NCI-H460 (cell line): ENCODE measurements at places on chromosomes 5 and 9.

GRCh38 chr5:13831351-13831750, 113.1 kb downstream of the DNAH5 start:
- DNase-seq, result peak; percentile 7

- DNase-seq, result peak; percentile 7
Observed at GRCh38 chr5:98454407-98454806, 319.1 kb upstream of the RGMB start.

- DNase-seq, result no peak
Observed at GRCh38 chr5:160805376-160805775, 46.6 kb downstream of the ATP10B start.

DNA sequence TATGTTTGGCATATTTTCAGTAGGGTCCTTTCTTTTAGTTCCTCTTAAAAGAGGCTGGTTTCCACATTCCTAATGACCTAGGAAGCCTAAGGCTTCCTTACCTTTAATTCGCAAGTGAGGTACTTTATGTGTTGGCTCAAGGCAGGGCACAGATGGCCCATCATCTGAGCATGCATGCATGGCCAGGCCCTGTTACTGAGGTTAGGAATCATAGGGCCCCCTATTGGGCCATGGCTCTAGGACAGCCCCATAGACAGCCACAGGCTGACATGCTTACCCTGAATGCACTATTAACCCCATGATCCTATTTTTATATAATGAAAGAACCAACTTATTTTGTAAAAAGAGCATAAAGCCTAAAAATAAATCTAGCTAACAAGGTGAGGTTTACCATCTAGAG, 271.4 kb downstream of the ELAVL2 start:
- DNase-seq, result no peak

GRCh38 chr5:1264211-1264610, 30.7 kb downstream of the TERT start:
- DNase-seq, result no peak

- no peak for DNase-seq
Observed at GRCh38 chr5:40572937-40573336, 106.8 kb upstream of the PTGER4 start.

- no peak for DNase-seq
Observed at GRCh38 chr5:107593009-107593408, 77.7 kb downstream of the EFNA5 start.

- DNase-seq, result no peak
Observed at GRCh38 chr5:78509884-78510769, 138.4 kb downstream of the LHFPL2 start.

GRCh38 chr5:154393850-154394249, 51.9 kb upstream of the SAP30L start:
- DNase-seq, result no peak

DNA sequence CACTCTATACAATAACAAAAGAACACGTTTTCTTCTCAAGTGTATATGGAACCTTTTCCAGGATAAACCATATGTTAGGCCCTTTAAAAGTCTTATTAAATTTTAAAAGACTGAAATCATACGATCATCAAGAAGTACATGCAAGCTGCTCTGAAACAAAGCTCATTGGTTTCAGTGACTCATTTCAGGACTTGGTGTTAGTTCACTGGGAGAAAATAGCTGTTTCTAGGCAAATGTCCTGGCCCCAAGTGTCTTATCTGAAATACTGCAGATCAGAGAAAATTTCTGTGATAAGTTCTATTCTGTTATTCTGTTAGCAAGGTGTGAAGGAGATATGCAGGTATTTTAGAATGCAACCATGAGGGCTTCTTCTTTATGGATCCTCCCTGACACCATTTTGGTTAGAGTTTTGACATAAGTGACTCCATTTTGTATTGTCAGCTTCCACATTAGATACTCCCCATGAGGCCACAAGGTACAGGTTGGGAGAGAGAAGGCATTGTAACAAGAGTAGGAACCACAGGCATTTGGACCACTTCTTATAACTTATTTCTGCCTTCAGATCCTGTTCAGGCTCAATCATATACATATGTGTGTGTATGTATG, 7.5 kb upstream of the CCDC180 start:
- DNase-seq, result no peak

DNA sequence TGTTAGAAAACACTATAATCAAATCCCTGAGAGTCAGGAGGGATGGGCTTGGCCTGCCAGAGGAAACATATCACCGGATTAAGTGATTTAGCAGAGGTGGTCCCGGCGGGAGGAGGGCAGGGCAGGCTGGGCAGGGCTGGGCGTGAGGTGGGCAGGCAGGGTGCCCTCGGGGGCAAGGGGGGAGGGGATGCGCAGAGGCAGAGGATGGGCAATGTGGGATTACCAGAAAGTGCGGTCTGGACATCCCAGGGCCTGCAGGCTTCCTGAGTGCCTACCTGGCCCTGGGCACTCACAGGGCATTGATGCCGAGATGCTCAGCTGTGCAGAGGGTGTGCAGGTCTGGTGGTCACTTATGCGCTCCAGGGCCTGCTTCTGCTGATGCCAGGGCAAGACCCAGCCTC, 115.2 kb downstream of the ADAMTS2 start:
- no peak for DNase-seq

GRCh38 chr5:45796959-45797553, 100.9 kb upstream of the HCN1 start:
- DNase-seq, result no peak

GRCh38 chr9:127650518-127650917, 38.4 kb downstream of the STXBP1 start:
- no peak for DNase-seq

DNA sequence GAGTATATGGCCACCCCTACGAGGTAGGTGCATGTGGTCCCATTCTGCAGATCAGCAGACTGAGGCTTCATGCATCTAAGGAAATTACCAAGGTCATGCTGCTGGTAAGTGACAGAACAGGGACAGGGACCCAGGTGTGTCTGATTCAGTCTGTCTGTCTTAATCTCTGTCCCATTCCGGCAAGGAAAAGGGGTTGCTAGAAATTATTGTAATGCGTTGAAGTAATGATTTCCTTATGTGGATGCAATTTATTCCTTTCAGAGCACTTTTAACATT, 76.8 kb downstream of the AMBP start:
- DNase-seq, result no peak

DNA sequence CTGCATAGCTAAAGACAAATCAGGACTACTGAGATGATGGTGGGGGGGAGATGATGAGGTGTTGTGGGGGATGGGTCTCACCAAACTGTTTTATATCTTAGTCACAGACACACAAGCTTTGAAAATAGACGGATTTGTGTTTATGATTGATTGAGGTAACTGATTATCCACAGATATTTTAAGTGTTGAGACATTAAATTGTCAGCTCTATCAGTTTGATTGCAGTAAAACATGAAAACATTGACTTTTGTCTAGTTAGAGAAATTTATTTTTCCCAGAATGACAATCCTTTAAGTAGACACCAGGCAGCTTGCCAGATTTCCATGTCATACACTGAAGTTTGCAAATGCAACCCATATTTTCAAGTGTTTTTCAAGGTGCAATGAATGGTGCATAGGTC, 149.8 kb downstream of the NR2F1-AS1 start:
- DNase-seq, result no peak

GRCh38 chr9:127771570-127772189, 6.8 kb downstream of the SH2D3C start:
- no peak for DNase-seq

GRCh38 chr5:66143473-66144073, 527 bp upstream of the SREK1 start:
- DNase-seq, result no peak
